ENCODE measurements at places on chromosomes 4 and X.

GRCh38 chrX:19659929-19660328 is 144.6 kb upstream of the MAP3K15 start:
- no peak for DNase-seq

DNA sequence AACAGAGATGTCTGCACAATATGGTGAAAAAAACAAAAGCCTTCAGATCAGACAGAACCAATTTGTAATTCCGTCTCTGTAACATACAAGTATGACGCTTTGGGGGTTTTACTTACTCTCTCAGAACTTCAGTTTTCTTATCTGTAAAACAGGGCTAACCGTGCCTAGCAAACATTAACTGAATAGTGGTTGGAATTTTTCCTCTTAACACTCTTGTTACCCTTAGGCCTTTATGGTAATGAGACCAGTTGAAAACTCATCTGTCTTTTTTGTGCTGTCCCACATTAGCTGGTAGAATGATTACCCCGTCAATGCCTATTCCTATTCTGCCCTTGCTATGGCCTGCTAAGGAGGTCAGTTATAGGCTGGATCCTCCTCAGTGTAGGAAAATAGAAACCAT is 4.5 kb upstream of the MYOZ2 start:
- no peak for DNase-seq

DNA sequence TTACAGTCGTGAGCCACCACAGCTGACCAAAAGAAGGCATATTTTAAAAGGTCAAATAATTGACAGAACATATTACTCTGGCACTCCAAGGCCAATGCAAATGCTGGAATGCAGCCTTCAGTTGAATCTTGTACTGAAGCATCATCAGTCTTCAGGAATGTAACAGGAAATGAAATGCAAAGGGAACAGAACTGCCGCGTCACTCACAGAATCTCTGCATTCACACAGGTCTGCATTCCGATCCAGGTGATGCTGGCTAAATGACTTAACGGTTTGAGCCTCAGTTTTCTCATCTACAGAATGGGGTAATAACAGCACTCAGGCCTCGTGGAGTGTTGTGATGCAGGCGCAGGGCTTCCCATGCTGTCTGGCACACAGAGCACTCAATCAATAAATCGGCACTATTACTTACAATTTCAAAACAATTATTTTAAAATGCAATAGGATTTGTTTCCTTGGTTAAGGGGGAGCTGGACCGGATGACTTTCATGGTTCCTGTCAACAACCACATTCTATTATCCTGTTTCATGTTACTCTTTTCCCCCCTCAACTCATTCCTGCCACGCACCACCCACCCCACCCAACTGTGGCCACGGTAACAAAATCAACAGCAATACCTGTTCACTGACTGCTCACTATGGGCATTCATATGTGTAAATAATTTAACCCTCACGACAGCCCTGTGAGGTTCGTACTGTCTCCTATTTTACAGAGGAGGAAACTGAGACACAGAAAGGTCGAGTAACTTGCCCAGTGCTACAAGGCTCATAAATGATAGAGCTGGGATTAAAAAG is 32.4 kb downstream of the IGFBP7 start:
- no peak for DNase-seq

DNA sequence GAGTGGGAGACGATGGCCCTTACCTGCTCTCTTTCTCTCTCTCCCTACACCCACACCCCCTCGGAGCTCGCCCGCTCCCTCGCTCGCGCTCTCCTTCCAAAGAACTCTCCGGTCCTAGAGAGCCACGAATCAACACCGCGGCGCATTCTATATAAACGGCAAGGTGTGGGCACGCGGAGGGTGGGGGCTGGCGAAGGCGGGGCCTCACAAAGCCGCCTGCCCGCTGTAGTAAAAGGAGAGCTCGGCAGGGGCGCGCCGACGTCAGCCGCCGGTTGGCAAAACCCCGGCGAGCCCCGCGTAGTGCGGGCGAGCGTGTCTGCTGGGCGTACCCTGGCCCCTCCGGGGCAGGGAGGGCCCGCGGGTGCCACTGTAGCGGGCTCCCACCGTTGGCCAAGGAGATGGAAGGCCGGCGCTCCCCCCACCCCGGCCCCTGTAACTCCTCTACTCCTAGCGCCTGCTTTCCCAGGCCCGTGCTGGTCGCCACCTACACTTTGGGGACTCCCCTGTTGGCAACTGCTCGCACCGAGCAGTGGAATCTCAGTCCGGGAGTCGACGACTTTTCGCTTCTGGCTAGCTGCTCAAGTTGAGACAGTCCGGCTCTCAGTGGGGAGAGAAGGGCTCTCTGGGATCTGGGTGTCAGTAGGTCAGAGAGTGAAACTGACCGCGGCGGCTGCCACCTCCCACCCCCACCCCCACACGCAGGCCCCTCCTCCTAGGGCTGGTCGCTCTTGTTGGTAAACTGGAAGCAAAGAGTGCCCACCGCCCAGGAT is 325.5 kb upstream of the F9 start:
- no peak for DNase-seq

- DNase-seq = no peak
Measured at GRCh38 chrX:48972220-48973164, 848 bp upstream of the KCND1 start.

DNA sequence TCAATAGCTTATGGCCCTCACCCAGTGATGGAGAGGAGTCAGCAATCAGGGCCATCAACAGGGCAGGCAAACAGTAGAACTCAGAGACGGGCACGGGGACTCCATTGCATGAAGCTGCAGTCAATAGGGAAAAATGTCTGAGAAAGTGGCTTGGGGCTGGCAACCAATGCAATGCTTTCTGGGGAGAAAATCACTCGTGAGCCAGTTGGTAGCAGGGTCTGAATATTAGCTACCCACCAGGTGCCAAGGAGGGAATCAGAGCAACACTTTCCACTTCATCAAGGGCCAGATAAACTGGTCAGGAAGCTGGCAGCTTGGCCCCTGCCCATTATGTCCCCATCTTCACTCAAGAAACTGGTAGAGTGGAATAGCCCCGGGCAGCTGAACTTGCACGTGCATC is 80.7 kb downstream of the STARD8 start:
- no peak for DNase-seq

DNA sequence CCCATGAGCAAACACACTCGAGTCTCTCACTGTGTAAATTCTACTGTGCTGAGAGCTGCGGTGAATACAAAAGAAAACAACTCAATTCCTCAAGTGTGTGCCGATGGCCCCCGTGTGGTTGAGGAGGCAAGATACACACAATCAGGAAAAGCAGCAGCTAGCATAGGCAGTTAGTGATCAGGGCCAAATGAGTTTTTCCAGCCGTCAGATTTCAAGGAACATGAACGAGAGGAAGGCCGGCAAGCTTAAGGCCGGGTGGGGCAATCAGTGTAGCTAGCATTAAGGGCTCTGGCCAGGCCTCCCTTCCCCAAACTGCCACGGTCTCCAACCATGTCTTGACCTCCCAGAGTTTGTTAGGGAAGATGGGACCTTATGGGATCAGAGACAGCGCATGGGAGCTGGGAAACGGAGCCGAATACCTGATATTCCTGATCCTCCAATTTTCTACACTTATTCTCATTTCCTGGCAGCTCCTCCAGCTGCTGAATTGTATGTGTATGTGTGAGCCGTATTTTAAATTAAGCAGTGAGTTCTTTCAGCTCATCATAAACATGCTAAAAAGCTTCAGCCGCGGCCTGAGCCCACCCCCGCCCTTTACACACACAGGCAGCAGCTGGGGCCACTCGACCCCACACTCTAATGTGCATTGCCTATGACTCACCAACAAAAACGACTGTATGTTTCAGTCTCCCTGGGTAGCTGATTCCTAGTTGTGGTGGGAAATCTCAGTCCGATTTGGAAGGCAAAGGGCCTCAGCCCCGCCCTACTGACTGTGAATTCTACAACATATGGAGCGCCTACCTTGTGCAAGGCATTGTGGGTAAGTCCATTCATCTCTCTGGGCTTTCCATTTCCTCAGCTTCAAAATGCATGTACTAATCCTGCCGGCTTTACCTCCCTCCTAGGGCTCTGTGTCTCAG is 59.9 kb downstream of the RTL9 start:
- DNase-seq = no peak

DNA sequence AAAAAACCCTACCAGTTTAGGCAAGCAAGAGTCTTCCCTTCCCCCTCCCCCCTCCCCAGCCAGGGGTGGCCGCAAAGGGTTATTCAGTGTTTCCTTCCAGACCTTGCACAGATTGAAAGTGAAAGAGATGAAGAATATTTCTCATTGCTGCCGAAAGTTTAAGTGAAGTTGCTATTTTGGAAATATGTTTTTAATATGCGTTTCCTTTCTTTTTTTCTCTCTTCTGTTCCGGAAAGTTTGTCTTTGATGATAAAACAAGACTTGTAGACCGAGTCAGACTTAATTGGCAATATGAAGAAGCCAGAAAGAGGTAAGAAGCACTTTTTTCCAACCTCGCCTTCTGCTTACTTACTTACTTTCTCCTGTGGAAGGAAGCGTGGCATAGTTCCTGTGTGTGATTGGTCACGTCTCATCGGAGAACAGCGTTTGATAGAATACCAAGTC is 58.5 kb upstream of the CLCN4 start:
- DNase-seq = peak; percentile 47

DNA sequence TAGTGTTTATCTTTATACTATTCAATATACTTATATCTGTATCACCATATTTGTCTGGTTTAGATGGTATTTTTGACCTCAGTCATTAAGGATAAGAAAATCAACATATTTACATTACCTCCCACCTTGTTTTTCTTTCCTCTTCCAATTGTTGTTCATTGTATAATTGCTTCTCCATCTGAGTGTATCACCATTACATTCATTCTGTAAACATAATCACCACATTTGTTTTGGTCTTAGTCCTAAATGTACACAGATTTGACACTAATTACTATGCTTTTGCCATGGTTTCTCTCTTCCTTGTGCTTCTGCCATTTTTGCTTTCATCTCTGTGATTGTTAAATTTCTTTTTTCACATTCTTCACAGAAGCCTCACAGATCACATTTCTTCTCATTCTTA is 12.7 kb downstream of the ARMCX6 start:
- no peak for DNase-seq

DNA sequence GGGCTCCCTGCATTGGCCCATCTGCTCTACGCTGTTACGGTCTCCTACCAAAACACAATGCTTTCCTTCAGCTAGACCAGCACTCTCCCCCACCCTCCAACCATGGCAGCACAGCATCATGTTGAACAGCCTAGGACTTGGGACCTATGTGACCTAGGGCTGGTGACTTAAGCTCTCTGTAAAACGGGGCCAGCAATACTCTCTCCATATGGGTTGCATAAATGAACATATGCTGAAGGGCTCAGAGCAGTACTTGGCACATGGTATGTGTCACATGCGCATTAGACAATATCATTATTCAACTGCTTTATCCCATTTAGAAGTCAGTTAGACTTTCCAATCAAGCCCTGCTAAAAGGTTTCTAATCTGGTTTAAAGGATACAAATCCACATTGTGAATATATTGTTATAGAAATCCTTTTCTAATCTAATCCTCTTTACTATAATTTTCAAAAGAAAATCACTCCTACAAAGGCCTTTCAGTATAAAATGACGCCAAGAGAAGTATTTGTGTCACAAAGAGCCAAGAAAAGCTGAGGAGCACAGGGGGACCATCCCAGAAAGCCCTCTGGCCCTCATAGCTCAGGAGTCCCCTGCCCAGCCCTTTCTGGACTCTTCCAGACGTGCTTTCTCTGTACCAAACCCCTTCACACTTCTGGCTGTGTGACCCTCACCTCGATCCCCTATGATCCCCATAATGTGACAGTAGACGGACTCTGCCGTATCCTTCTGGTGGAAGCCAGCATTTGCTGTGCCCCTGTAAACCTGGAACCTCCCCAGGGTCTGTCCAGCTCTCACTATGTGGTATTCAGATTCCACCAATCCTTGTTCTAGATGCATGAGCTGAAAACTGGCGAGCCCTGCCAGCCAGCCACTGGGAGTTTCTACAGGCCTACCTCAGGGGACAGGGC is 42.3 kb downstream of the NSG1 start:
- DNase-seq = no peak

GRCh38 chr4:1715002-1715758 is 3.1 kb upstream of the SLBP start:
- DNase-seq = no peak

Data from stimulated activated CD8-positive, alpha-beta memory T cell treated with anti-CD3 and anti-CD28 coated beads, Interleukin-15, amount 100 ng/mL, for 4 hours (primary cell).